ENCODE measurements at places on chromosomes 6 and 20. TPM values are rescaled to one million over a fixed set of nuclear protein-coding genes. Genes with fewer than 3 reads are reported as not detected.

- no peaks in the 10 kb centered on the region for H3K4me1 ChIP-seq
- no peaks in the 10 kb centered on the region for H3K27me3 ChIP-seq
- no peaks in the 10 kb centered on the region for H3K36me3 ChIP-seq
- no peak overlapping the region for H3K27ac ChIP-seq
These were observed 52.6 kb upstream of the MAFB start for GRCh38 chr20:40741507-40742106.

GRCh38 chr20:31788578-31788977 is 30.6 kb upstream of the MYLK2 start:
- H3K36me3 ChIP-seq, result no peaks in the 10 kb centered on the region
- no peak for DNase-seq
- H3K4me1 ChIP-seq, result no peaks in the 10 kb centered on the region
- H3K27ac ChIP-seq, result no peak overlapping the region
- no peak overlapping the region for H3K4me3 ChIP-seq

GRCh38 chr20:7765221-7765620 is 175.0 kb downstream of the HAO1 start:
- H3K27me3 ChIP-seq, result no peaks in the 10 kb centered on the region
- no peak overlapping the region for H3K27ac ChIP-seq
- no peaks in the 10 kb centered on the region for H3K4me1 ChIP-seq
- no peak overlapping the region for H3K4me3 ChIP-seq

The SLC22A7 gene
- not detected for total RNA-seq

The ARMC2 gene
- total RNA-seq, result 10.8 TPM

The LST1 gene
- 127 TPM for total RNA-seq

The C6orf141 gene
- 4.1 TPM for total RNA-seq
